ENCODE measurements at places on chromosomes 1 and 21.

DNA sequence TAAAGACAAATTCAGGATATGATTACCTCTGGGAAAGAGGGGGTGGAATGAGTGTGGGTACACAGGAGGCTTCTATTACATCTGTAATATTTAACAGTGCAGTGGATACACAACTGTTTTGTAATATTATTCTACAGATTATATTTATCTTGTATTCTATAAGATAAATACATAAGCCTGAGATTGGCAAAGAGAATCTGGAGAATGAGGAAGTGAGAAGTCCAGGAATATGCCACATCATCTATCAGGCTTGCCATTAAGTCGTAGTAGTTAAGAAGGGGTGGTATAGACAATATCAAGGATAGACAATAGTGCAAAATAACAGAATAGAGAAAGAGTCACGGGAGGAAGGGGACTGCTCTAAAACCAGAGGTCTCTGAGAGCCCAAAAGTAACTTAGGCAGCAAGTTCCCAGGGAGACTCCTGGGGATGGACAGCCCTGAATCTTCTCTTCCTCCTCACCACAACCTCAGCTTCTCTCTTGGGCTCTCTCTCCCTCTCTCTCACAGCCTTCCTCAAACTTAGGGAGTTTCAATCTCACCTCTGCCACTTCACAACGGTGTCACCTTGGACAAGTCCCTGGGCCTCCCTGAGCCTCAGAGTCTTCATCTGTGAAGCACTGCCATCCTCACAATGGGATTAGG is 14.0 kb upstream of the PTAFR start:
- no peak for DNase-seq
- H3K4me3 ChIP-seq: no peak overlapping the region
- no peaks in the 10 kb centered on the region for H3K27me3 ChIP-seq
- H3K36me3 ChIP-seq: no peaks in the 10 kb centered on the region
- no peak overlapping the region for H3K27ac ChIP-seq
- no peaks in the 10 kb centered on the region for H3K4me1 ChIP-seq

GRCh38 chr1:12620488-12620865 is 2.5 kb upstream of the DHRS3 start:
- no peak overlapping the region for H3K4me3 ChIP-seq
- H3K27me3 ChIP-seq: peaks cover 13% of the 10 kb centered on the region
- H3K4me1 ChIP-seq: peaks cover 19% of the 10 kb centered on the region
- no peak for DNase-seq
- H3K36me3 ChIP-seq: no peaks in the 10 kb centered on the region
- no peak overlapping the region for H3K27ac ChIP-seq

DNA sequence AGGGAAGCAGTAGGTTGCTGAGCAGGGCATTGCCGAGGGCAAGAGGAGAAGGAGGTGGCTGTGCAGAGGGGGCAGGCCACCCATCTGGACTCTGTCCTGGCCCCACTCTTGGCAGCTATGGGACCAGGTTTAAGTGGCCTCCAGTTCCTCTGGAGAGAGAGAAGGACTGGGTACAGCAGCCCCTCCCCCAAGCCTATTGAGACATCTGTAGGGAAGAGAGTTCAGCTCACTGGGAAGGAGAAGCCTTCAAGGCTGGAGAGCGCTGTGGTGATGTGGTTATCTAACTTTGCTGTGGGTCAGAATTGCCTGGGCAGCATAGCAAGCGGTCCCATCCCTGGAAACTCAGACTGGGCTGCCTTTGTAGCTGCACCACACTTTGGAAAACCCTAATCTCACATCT is 93.9 kb downstream of the KCNJ15 start:
- no peaks in the 10 kb centered on the region for H3K36me3 ChIP-seq
- no peak overlapping the region for H3K4me3 ChIP-seq
- no peak for DNase-seq
- H3K27me3 ChIP-seq: no peaks in the 10 kb centered on the region

- H3K4me3 ChIP-seq: no peak overlapping the region
- H3K27ac ChIP-seq: no peak overlapping the region
- no peaks in the 10 kb centered on the region for H3K27me3 ChIP-seq
- H3K4me1 ChIP-seq: peaks cover 3% of the 10 kb centered on the region
Measured at GRCh38 chr21:46054031-46054430, 43.9 kb upstream of the COL6A2 start.

DNA sequence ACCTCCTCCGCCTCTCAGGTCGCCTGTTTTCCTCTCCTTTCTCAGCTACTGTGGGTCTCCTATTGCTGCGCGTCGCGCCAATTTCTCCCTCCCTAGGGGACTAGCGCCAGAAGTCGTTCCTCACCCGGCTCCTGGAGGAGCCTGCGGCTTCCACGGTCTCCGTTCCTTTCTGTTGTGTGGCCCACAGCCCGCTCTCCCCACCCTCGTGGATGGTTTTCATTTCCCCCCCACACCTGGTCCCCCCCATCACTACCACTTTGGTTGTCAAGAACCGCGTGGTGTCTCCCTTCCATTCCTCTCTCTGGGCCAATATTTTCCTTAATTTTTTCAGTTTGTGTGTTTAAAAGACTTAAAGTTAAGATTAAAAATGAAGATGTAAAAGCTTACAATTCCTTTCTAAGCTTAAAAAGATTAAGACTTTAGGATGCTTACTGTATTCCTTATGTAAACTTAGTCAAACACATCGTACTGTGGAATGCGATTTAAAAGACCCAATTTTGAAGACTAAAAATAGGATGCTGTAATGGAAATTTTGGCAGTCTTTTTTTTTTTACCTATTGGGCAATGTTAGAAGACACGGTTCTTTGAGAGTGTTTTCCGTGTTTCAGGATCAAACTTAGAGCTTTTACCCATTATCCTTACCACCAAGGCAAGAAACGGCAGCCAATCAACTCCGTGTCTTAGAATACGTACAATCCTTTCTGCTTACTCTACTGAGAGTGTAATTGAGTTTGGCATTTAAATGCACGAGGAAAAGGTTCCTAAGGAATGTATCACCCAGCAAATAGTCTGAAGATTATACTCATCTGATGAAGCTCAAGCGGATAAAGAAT is 773 bp downstream of the CNST start:
- H3K27ac ChIP-seq: peak overlapping the region; percentile 87
- no peaks in the 10 kb centered on the region for H3K36me3 ChIP-seq
- H3K27me3 ChIP-seq: no peaks in the 10 kb centered on the region
- peak overlapping the region; percentile 84 for H3K4me3 ChIP-seq
- H3K4me1 ChIP-seq: peaks cover 17% of the 10 kb centered on the region

- DNase-seq: no peak
- H3K36me3 ChIP-seq: no peaks in the 10 kb centered on the region
- no peaks in the 10 kb centered on the region for H3K27me3 ChIP-seq
Measured at GRCh38 chr1:9078752-9079500, 9.5 kb upstream of the SLC2A5 start.

GRCh38 chr1:150765296-150765976 is at the start of gene CTSS:
CTSS (minus strand) TSS chr1:150765778; CDS start chr1:150764763, 1,015 bp downstream.
- H3K27me3 ChIP-seq: no peaks in the 10 kb centered on the region
- H3K4me3 ChIP-seq: peak within 1 kb of the TSS; percentile 77
- peaks cover 9% of the 10 kb centered on the region for H3K4me1 ChIP-seq
- H3K27ac ChIP-seq: peak within 1 kb of the TSS; percentile 96
- peaks cover 3% of the 10 kb centered on the region for H3K36me3 ChIP-seq
- peak; percentile 88 for DNase-seq

DNA sequence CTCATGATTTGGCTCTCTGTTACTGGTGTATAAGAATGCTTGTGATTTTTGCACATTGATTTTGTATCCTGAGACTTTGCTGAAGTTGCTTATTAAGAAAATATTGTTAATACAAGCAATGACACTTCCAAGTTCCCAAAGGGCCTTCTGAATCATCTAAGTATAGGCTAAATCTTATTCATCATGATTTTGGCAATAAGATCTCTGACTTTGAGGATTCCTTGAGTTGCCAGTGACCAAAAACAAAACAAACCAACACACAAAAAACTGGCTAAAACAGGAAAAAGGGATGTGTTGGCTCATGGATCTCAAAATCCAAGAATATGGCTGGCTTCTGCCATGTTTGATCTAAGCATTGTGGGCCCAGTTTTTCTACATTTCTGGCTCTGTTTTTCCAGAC is 163.4 kb downstream of the HHIPL2 start:
- no peaks in the 10 kb centered on the region for H3K4me1 ChIP-seq
- no peak overlapping the region for H3K27ac ChIP-seq
- H3K36me3 ChIP-seq: no peaks in the 10 kb centered on the region
- H3K4me3 ChIP-seq: no peak overlapping the region

- no peaks in the 10 kb centered on the region for H3K4me1 ChIP-seq
- H3K27me3 ChIP-seq: no peaks in the 10 kb centered on the region
- H3K4me3 ChIP-seq: no peak overlapping the region
- H3K27ac ChIP-seq: no peak overlapping the region
Measured at GRCh38 chr1:223308136-223308535, 55.8 kb downstream of the SUSD4 start.

DNA sequence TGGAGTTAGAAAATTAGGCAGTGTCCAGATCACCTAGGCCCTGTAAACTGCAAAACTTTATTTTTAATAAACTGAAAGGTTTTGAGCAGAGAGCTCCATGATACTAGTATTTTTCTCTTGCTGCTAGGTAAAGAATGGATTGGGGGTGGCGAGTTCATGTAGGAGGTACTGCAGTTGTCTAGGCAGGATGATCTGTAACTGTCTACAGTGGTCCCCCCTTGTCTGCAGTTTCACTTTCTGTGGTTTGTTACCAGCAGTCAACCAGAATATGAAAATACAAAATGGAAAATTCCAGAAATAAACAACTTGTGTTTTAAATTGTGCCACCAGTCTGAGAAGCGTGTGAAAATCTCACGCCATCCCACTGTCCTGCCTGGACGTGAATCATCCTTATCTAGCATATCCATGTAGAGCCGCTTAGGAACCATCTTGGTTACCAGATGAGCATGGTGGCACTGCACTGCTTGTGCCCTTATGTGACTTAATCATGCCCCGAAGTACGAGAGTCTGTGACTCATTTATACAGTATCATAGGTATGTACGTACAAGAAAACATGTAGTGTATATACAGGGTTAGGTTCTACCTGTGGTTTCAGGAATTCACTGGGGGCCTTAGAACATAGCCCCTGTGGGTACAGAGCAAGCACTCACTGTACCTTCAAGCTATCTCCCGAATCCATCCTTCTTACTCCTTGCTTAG is 94.2 kb downstream of the AHCTF1 start:
- no peak overlapping the region for H3K4me3 ChIP-seq
- peaks cover 4% of the 10 kb centered on the region for H3K4me1 ChIP-seq

DNA sequence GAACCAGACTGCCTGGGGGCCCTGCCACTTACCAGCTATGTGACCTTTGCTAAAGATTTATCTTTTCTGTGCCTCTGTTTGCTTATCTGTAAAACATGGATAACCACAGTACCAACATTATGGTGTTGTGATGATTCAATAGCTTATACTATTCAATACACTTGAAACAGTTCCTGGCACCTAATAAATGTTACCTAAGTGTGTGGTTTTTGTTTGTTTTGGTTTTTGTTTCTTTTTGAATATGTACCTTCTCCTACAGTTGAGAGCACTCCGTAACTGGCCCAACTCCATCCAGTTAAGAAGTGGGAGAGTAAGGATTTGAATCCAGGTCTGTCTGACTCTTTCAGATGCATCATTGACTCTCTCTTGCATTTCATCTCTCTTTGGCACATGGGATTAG is 125.8 kb upstream of the C8B start:
- no peaks in the 10 kb centered on the region for H3K4me1 ChIP-seq
- H3K27ac ChIP-seq: no peak overlapping the region

GRCh38 chr1:161725908-161726472 is 4.6 kb downstream of the FCRLB start:
- peak overlapping the region; percentile 78 for H3K27ac ChIP-seq
- peak overlapping the region; percentile 88 for H3K4me3 ChIP-seq
- DNase-seq: no peak
- peaks cover 50% of the 10 kb centered on the region for H3K4me1 ChIP-seq
- H3K27me3 ChIP-seq: no peaks in the 10 kb centered on the region

DNA sequence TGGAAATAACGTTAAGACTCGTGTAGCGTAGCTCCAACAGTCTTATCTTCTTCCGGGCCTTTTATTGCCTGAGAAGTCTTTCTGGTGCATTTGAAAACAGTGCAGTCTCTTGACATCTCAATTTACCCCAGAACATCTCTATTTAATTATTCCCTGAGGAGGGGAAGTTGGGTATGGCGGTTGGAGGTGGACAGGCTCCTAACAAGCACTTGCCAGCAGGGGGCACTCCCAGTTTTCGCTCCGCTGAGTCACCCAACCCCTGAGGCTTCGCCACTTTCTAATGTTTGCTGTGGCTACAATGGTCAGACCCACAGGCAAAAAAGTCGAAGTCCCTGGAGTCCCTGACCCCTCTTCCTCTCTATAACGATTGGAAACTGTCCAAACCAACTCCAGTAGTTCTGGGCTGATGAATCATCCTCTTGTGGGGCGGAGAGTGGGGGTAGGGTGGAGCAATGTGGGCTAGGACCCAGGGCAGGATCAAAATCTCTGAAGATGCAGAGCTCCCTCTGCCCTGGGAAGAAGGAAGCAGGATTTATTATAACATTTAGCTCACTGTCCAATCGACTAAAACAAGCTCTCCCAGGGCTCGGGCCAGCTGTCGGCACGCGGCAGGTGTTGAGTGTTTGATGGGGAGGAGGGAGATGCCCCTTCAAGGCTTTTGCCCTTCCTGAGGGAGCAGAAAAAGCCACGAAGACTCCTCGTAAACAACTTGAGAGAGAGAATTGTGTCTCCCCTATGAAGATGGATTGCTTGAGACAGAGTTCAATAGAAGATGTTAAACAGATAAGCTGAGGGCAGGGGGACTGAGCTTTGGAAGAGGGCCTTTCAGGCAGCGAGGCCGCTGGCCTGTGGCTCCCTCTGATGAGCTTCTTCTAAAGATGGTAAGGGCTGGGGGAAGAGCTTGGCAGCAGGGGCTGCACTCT is 85.7 kb downstream of the BRINP2 start:
- H3K4me3 ChIP-seq: no peak overlapping the region
- DNase-seq: no peak
- no peaks in the 10 kb centered on the region for H3K4me1 ChIP-seq
- H3K27ac ChIP-seq: no peak overlapping the region
- H3K36me3 ChIP-seq: no peaks in the 10 kb centered on the region
- H3K27me3 ChIP-seq: no peaks in the 10 kb centered on the region

DNA sequence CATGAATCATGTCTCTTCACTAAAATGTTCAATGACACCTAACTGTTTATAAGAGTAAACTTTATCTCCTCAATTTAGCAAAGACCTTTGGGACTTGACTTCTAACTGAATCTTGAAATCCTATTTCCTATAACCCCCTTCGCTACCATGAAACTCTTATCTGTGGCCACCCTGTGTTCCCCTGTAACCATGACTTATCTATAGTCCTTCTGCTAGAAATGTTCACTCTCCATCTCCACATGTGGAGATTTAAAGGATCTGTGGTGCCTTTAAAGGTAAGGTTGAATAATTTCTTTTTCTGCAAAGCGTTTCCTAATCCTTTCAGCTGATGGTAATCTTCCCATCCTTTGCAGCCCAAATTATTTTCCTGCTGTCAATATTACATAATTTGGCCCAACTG is 436.3 kb upstream of the RUNX1 start:
- no peaks in the 10 kb centered on the region for H3K36me3 ChIP-seq
- no peaks in the 10 kb centered on the region for H3K4me1 ChIP-seq
- no peak for DNase-seq
- no peaks in the 10 kb centered on the region for H3K27me3 ChIP-seq

All from GM12878 (cell line).